ENCODE measurements at places on chromosomes 3 and 15.

- DNase-seq = no peak
These were observed 28.3 kb upstream of the LSAMP start for GRCh38 chr3:116473602-116474001.

DNA sequence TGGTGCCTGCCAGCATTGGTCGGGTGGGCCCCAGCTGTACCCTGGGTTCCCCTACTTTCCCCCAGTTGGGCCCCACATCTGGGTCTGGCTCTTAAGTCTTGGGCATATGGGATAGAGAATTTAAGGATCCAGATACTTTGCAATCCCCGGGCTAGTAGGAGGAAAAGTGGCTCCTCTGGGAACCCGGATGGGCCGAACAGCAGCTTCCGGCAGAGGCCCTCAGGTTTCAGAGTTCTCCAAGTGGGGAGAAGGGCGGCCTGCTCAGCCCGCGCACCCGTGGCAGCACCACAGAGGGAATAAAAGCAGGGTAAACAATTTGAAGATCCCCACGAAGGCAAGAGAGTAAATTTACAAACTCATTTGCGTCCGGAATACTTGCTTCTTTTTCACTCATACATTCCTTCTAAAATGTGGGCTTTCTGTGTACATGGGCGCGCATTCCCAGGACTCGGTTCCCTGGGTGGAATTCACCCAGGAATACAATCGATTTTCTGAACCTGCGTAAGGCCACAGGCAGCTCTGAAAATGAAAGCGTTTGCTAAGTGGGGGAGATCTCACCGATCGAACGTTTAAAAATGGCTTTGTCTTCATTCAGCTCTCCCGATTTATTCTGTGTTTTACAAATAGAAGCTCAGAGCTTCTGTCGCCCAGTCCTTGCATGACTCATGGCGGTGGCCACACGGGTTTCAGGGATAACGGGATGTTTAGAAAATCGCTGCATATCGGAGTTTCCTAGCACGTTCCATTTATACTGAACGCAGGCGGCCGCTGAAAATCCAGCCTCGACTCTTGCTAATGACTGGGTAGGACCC, 74.0 kb upstream of the POLG start:
- no peak for DNase-seq

GRCh38 chr3:129343643-129344360, 65.1 kb downstream of the HMCES start:
- peak; percentile 94 for DNase-seq

- DNase-seq = no peak
These were observed 52.6 kb downstream of the NSUN3 start for GRCh38 chr3:94115482-94115881.

DNA sequence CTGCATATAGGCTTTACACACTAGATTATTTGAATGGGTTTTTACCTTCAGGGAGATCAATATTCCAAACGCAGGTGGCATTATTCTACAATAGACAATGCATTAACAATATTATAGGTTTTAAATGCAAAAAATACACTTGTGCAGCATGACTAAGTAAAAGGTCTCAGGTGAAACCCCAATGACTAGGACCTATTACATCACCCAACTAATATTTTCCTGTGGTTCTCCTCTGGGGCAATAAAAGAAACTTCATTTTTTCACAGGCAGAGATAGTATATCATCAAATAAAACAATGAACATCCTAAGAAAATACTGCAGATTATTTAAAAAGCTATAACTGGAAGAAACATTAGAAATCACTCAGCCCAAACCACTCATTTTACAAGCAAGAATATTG, 375.3 kb downstream of the ROBO1 start:
- no peak for DNase-seq

- peak; percentile 13 for DNase-seq
These were observed 105.1 kb downstream of the ARPP21 start for GRCh38 chr3:35744419-35744818.

DNA sequence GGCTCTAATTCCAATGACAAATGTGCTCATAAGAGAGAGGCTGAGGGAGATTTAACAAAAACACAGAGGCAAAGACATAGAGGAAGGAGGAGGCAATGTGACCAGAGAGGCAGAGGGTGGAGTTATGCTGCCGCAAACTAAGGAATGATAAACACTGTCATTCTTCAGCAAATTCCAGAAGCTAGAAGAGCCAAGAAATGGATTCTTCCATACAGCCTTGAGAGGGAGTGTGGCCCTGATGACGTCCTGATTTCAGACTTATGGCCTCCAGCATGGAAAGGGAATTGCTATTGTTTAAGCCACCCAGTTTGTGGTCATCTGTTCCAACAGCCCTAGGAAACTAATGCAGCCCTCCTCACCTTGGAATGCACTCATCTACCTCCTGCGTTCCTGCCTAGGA, 30.5 kb downstream of the CD47 start:
- DNase-seq = no peak

Measured in H7 (cell line).